Stimulated activated CD4-positive, alpha-beta T cell treated with anti-CD3 and anti-CD28 coated beads, Interleukin-4, amount 100 ng/mL, for 24 hours (primary cell): ENCODE measurements at places on chromosomes 1 and 21.
A peak's percentile ranks its signal among the peaks of the same experiment; 100 is the strongest.

GRCh38 chr21:25490742-25491141 is 116.5 kb downstream of the MRPL39 start:
- peak; percentile 19 for DNase-seq

DNA sequence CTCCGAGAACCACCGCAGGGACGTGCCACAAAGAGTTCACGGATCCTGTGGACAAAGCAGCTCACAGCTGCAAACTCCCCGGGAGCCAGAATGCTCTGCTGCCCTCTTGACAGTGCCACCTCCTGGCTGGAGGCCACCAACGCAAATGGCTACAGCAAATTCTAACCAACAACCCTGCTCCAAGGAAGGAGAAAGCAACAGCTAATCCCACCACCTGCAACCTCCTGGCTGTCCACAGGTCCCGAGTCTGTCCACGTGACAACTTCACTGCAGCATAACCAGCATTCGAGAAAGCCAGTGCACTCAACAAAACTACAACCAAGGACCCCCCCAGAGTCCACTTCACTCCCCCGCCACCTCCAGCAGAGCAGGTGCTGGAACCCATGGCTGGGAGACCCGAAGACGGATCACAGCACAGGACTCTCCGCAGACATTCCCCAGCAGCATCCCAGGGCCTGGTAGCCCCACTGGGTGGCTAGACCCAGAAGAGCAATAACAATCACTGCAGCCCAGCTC is 17.3 kb downstream of the POFUT2 start:
- no peak for DNase-seq

DNA sequence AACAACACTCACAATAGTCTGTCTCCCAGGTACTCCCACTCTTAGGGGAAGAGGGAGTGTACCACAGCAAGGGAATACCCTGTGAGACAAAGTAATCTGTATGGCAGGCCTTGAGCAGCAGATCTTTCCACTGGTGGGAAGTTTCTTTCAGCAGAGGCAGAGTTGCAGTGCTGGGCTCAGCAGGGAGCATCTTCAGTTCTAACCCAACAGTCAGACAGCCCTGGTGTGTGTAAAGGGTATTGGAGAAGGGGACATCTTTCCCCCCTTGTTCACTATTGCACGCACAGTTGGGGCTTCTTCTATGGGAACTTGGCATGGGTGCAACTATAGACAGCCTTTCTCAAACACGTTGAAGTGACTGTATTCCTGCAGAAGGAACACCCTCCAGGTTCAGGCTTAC is 159.4 kb upstream of the DPT start:
- no peak for DNase-seq

GRCh38 chr1:190373705-190374336 is 103.8 kb downstream of the BRINP3 start:
- no peak for DNase-seq

DNA sequence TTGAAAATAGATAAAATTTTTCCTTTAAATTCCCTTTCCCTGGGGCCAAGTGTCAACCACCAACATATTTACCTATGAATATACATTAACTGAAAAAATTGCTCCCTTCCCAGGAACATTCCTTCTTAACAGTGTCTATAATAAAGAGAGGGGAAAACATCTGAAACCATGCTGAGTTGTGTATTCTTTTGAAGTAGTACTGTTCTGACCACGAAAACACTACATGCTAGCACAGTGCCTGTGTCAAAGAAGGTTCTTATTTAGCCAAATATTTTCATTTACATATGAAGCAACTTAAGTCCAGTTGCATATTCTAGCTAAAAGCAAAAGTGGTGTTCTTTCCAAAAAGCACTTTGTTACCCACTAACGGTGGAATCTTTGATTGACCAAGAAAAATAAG is 311.2 kb downstream of the VAV3 start:
- no peak for DNase-seq

DNA sequence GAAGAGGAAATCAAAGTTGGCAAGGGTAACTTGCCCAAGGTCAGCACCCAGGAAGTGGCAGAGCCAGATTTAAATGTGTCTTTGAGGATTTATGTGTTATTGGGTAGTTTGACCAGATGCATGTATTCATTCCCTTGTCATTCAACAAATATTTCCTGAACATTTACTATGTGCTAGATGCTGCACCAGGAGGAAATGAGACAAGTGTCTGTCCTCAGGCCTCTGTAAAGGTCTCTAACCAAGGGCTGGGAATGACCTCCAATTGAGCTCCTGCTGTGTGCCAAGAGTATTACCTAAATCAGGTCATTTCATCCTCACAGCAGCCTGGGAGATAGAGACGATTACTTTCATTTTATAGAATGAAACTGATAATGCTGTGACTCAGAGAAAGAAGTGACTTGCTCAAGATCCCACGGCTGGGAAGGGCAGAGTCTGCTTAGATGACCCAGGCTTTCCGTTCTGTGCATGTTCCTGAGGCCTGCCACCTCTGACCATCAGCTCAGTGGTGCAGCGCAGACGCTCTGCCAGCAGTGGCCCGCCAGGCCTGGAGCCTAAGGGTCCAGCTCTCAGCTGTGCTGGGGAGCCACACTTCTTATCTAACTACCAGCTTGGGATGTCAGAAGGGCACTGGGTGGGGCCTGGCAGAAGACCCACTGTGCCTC is 3.5 kb upstream of the TTC22 start:
- DNase-seq, result peak; percentile 43

GRCh38 chr1:197062692-197063091 is 4.4 kb downstream of the F13B start:
- DNase-seq, result no peak

DNA sequence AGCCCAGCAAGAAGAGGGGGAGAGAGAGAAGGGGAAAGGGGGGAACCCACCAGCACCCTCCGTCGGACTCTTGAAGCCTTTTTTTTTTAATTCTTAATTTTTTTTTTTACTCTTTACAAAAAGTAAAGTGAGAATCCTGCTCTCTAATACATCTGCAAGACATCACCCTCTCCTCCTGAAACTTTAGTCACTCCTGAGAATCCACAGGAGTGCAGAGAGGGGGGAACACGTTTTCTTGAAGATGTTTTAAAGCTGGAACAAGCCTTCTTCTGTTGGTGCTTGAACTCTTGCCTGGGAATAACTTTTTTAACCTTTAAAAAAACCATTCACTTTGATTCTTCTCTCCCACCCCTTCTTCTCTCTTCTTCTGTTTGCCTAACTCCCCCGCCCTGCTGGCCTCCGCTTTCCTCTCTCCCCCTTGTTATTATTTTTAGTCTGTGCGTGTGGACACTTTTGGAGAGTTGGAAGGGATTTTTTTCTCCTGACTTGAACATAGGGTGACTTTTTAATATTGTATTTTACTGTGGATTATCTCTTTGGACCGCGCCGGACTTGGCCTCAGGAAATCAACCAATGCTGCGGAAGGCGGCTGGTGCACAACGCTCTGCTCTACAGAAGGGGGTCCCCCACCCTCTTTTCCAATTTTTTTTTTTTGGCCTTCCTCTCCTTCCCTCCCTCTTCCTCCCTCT is 383 bp upstream of the PRRX1 start:
- no peak for DNase-seq

DNA sequence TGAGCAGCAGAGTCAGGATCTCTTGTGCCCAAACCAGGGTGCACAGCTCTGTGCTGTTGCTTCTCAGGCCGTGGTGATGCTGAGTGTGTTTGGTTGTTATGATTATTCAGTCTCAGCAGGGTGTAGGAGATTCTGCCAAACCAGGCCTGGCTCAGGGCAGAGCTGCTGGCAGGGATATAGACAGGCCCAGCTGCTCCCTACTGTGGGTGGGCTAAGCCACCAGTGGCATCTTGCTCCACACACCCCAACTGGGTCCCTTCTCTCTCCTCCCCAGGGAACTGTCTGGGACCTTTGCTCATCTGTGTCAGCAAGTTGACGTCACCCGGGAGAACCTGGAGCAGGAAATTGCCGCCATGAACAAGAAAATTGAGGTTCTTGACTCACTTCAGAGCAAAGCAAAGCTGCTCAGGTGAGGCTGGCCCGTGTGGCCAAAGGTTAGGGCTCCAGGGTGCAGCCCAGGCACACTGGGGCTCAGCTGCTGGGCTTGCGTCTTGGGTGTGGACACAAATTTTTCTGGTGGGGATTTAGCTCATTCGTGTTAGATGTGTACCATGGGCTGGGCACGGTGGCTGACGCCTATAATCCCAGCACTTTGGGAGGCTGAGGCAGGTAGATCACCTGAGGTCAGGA is 9.9 kb upstream of the MIIP start:
- no peak for DNase-seq

DNA sequence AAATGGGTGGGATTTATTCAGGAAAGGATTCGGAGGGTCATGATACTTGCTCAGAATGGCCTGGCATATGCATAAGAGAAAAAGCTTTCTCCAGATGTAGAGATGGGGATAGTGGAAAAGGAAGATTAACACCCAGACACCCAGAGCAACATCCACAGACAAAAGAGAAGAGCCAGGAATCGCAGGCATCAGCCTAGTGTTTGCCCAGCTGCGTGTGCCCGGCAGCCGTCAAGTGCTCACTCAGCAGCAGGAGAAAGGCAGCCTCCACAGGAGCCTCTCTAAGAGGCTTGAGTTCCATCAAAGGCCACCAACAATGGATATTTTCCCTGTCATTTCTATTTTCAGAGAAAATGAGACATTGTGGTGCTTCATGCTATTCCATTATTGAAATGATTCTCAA is 54.7 kb downstream of the NTPCR start:
- no peak for DNase-seq

DNA sequence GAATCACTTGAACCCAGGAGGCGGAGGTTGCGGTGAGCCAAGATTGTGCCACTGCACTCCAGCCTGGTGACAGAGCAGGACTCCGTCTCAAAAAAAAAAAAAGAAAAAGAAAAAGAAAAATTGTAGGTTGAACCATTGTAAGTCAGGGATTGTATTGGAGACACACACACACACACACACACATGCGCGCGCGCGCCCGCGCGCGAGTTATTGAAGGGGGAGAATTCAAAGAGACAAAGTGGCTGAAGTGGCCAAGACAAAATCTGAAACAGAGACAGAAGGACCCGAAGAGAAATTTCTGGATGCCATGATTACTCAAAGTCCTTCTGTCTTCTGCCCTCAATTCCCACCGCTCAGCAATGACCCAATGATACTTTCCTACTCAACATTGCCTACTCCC is 3.7 kb upstream of the KLHDC9 start:
- no peak for DNase-seq

- DNase-seq, result peak; percentile 74
Measured at GRCh38 chr21:38244885-38245869, 11.6 kb upstream of the KCNJ15 start.

- DNase-seq, result no peak
Measured at GRCh38 chr1:233603478-233603877, 10.4 kb upstream of the KCNK1 start.

DNA sequence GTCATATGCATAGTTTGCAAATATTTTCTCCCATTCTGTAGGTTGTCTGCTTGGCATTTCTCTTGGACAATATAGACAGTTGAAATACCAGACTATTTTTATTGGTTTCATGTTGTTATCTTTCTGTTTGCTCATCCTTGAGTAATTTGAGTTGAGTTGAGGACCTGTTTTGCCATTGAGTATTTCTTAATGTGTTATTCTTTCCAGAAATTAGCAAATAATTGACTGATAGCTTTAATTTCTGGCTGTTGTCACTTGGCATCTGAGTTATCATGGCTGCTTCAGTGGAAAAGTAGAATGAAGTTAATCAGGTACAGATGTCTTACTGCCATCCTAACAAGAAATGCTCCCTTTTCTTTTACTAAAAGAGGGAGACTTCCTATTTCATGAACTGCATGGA is 264.8 kb upstream of the DUSP10 start:
- no peak for DNase-seq

GRCh38 chr1:97938285-97938642 is 17.4 kb upstream of the DPYD start:
- no peak for DNase-seq

GRCh38 chr1:108200687-108201051 is 526 bp upstream of the SLC25A24 start:
- peak; percentile 57 for DNase-seq

DNA sequence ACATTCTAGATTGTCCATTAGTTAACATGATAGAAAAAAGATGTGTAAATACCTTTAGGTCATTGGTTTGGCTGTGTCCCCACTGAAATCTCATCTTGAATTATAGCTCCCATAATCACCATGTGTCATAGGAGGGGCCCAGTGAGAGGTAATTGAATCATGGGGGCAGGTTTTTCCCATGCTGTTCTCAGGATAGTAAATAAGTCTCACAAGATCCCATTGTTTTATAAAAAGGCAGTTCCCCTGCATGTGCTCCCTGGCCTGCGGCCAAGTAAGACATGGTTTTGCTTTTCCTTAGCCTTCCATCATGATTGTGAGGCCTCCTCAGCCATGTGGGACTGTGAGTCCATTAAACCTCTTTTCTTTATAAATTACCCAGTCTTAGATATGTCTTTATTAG is 32.5 kb upstream of the SLC44A5 start:
- DNase-seq, result no peak

GRCh38 chr1:156119503-156120209 is 5.1 kb downstream of the LMNA start:
- no peak for DNase-seq

GRCh38 chr1:21028520-21029145 is 148.1 kb downstream of the EIF4G3 start:
- DNase-seq, result no peak

DNA sequence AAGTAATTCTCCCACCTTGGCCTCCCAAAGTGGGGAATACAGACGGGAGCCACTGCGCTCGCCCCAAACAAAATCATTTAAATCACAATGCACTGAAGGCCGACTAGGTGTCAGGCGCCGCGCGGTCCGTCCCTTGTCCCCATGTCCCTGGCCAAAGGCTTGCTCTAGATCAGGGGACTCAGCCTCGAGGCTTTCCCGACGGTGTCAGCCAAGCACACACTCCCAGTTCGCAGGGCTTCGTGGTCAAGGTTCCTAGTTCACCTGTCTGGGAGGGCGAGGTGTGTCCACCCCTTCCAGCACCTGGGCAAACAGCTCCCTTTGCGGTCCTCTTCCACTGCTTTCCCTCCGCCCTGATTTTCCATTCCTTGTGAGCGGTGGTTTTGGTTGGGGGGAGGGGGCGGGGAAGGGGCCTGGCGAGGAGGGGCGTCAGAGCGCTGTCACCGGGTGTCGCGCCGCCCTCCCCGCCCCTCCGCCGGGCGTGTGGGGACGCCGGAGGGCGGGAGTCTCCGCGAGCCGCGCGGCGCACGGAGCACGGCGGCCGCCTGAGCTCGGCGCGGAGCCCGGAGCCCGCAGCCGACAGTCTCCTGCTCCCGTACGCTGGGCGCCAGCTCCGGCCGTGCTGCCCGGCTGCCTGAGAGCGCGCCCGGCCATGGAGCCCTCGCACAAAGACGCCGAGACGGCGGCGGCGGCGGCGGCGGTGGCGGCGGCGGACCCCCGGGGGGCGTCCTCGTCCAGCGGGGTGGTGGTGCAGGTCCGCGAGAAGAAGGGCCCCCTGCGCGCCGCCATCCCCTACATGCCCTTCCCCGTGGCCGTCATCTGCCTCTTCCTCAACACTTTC is at the start of gene STUM:
Gene STUM (plus strand): TSS at position 509 of the 838 bp plus-strand sequence. CDS start 141 bp downstream, at position 650.
- no peak for DNase-seq

- DNase-seq, result no peak
Measured at GRCh38 chr1:11027316-11027715, 14.9 kb downstream of the TARDBP start.

DNA sequence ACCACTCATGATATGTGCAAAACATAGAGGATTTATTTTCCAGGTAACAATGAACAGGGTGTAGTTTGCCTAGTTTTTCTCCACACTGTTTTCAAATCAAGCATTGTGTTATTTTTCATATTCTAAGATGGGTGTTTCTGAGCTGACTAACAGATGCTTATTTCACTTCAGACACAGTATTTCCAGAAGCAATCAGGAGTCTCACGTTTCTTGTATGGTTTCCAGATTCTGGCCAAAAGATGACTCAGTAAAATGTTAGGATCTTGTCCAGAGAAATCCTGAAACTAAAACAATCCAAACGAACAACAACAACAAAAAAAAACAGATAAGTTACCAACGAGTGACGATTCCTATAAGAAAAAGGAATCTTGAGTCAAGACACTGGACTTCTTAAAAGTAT is 5.3 kb downstream of the UTS2 start:
- DNase-seq, result no peak
